ENCODE measurements at places on chromosomes 2 and 18.

- peak; percentile 36 for DNase-seq
These were observed 94.3 kb downstream of the RNF144A start for GRCh38 chr2:7011356-7012083.

DNA sequence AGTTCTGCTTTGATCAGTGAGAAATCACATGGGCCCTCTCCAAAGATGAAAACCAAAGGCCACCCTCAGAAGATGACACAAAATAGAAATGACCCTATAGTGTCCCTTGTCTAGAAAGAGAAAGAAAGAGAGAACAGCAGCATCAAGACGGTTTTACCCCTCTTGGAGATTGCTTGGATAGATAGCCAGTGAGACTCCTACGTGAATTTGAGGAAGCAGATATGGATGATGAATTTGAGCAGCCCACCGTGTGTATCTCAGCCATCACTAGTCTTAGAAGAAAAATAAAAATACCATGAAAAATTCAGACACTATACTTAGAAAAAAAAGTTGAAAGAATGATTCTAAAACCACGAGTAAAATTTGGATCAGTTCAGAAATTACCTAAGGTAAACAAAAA is 329.1 kb upstream of the CNTNAP5 start:
- no peak for DNase-seq

- no peak for DNase-seq
These were observed 127.4 kb downstream of the CCDC102B start for GRCh38 chr18:68925268-68925667.

- DNase-seq = no peak
These were observed 199.8 kb upstream of the HDAC4 start for GRCh38 chr2:239600650-239601049.

GRCh38 chr2:101533561-101534148 is 58.7 kb upstream of the RFX8 start:
- DNase-seq = no peak

GRCh38 chr2:70954886-70955285 is 19.2 kb downstream of the ATP6V1B1 start:
- DNase-seq = no peak

DNA sequence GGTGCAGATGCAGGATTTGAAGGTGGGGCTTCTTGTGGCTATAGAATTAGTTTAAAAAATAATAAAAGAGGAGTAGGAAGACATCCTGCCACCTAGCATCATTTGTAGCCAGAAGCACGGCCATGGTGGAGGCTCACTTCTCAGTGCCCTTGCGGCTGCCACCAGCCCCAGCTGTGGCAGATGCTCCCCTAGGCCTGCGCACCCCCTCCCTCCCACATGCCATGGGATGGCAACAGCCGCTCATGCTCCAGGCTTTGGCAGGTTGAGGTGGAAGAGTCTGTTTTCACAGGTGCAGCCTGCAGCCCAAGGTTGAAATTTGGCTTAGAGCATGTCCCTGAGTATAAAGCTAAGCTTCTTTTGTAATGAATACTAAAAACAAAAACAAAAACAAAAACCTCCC is 96.4 kb downstream of the GATA6 start:
- no peak for DNase-seq

DNA sequence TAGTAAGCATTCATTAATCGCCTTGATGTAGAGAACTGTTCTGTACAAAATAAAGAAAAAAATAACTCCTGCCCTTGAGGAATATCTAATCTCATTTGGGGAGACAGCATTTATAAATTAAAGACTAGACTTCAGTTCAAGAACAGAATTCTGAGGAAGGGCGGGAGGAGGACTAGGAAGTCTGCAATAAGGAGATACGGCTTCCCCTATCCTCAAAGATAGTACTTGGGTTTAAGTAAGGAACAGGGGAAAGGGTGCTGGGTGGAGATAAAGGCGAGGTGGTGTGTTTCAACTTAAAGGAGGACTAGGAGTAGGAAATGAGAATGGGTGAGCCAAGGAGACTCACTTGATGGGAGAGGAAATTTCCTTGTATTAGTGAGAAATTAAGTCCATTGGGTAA is 121.9 kb upstream of the MSTN start:
- no peak for DNase-seq

DNA sequence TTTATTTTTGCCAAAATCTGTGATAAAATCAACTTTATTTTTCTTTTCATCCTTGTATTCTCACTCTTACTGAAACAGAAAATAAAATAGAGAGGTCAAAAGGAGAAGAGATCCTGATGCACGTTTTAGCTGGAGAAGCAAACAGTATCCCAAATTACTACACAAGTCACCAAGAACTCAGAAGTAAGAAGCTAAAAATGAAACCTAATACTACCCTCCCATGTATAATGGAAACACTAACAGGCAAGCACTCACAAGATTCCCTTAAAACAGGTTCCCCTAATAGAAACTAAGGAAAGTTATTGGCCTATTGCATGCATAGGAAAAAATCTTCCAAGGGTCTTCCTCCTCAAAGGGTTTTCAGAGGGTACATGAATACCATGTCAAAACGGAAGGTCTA is 927.0 kb downstream of the ERBB4 start:
- DNase-seq = no peak

DNA sequence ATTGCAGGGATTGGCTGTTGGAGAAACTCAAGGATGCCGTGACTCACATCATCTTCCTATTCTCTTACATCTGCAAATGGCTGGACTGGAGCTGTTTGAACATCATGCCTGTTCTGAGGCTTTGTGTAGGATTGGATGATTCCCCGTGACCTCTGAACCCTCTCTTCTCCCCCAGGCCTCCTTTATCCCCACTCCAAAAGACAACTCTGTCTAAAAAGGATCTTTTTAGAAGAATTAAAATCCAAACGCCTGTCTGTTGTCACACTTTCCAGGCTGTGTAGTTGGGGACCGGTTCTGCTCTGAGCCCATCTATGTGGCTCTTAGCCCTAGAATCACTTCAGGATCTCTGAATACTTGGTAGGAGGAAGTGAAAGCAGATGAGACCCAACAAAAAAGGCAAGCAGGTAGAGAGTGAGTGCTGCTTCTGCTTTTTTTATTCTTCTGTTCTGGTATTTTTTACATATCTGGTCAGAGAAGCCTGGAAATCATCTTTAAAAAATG is 565 bp downstream of the SP140 start:
- no peak for DNase-seq

DNA sequence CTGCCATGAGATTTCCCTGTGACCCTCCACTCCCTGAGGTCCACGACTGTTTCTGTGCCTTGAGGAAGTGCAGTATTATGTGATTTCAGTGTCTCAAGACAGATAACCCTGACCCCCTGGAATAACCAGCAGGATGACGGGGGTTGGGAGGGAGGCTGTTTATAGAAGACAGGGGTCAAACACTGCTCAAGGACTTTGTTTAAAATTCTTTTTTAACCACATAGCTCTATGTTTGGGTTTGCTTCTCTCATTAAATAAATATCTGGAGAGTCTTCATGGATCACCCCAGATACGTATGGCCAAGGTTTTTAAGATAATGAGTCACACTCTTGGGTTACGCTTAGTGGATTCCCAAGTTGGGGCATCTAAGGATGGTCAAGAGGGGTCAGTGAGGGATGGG is 523.8 kb upstream of the TNP1 start:
- DNase-seq = no peak

DNA sequence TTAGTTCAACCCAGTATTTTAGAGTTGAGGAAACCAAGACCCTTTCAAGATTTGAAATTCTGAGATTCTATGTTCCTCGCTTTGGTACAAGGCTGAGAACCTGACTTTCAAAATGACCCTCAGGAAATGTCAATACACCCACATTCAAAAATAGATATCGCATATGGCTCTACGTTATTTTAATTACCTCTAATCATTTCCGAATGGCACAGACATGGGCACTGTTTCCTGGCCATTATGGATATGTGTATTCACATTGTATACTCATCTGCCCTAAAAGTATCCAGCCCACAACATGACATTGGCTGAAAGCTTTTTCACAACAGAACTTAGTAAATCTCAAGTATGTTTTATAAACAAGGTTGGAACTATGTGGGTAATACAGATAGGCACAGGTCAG is 6.7 kb downstream of the KLF7 start:
- DNase-seq = no peak

DNA sequence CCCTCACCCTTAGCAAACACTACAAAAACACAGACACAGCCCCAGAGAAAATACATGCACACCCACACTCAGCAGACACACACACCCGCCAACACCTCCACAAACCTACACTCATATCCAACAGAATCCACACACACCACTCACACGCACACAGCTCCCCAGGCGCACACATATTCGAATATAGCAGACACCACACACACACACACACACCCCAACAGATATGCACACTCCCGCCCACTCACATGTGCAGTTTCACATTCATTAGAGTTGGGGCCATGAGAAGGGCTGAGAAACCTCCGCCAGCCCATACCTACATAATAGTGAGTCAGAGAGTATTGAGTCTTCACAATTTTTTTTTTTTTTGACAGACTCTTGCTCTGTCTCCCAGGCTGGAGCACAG is 29.4 kb upstream of the NOTO start:
- DNase-seq = no peak

- no peak for DNase-seq
These were observed 38.7 kb downstream of the PTGR3 start for GRCh38 chr18:75170022-75170789.

DNA sequence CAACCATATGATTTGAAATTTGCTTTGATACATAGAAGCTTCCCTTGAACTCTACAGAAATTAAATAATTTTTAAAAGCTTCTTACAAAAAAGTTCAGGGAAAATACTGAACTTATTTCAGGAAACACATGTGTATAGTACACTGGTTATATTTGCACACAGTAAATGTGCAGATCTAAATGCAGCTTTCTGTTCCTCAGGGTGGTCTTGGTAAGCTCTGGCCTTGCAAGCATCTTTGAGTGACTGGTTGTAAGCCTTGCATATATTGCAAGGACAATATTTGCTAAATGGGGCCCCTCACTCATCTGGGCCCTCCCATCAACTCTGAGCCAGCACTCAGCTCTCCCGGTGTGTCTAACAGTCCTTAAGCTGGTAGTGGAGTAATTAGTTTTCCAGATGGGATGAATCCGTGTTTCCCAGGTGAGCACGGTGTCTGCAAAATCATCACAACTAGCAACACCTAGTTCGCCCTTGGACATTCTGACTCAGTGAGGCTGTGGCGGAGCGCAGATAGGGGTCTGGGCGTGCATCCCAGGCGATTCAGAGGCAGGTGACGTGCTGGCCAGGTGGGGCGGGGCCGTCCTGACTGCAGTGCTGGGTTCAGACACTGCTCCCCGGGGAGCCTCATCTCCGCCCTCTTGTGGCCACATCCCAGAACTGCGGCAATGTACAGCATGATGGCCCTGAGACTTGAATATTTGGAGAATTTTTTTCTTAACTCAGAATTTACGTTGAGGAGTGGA is 149.6 kb downstream of the MBP start:
- peak; percentile 89 for DNase-seq

DNA sequence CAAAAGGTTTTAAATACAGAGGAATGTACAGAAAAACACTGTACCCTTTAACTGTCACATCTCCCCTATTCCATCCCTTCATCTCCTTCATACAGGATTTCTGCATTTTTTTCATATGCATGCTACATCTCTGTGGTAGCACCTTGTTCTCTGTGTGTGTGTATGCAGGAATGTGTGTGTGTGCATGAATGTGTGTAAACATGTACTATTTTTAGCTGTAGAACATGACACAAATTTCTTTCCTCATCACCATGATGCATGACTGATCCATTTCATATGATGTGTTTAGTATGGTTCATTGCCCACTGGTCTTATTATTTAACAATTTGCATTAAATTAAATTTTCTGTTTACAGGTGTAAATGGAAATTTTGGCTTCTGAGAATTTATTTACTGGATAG is 21.5 kb upstream of the ZEB2 start:
- no peak for DNase-seq

DNA sequence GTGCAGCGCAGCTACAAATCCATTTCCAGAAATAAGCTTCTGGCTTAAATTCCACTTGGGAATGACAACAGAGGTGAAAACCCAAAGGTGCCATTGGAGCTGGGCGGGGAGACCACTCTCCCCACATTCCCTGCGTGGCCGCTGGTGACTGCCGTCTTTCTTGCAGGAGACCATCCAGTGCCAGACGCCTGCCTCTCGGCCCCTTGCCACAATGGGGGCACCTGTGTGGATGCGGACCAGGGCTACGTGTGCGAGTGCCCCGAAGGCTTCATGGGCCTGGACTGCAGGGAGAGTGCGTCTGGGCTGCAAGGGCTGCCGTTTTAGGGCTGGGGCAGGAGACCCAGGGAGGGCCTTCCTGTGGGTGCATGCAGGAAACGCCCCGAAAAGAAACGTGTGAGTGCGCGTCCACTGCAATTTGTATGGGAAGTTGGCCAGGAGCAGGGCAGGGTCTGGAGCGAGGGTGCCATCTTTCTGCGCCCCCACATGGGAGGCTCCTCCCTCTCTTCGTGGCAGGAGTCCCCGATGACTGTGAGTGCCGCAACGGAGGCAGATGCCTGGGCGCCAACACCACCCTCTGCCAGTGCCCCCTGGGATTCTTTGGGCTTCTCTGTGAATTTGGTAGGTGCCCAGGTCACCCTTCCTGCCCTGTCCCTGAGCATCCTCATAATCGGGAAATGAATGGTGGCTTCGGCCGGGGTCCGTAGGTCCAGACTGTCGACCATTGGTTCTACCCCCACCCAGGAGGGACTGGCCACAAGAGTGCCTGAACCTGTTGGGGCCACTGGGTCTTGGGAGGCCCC is 49.9 kb downstream of the SNED1 start:
- DNase-seq = peak; percentile 1

GRCh38 chr2:214079032-214079431 is 331.8 kb upstream of the VWC2L start:
- DNase-seq = no peak

DNA sequence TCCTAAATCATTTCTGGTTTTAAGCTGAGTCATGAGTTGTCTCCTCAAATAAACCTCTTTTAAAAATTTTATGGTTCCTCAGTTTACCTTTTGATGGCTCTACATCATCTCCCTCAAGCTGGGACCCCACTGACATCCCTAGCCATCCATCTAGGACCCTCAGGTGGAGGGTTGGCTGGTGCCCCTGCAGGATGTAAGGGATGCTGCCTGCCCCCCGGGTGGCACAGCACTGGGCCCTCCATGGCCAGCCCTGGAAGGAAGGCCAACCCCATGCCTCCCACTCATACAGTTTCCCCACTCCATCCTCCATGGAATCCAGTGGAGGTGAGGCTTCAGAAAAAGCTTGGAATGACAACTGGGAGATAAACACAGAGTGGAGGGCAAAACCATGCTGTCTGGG is 17.2 kb upstream of the GPC1 start:
- no peak for DNase-seq

DNA sequence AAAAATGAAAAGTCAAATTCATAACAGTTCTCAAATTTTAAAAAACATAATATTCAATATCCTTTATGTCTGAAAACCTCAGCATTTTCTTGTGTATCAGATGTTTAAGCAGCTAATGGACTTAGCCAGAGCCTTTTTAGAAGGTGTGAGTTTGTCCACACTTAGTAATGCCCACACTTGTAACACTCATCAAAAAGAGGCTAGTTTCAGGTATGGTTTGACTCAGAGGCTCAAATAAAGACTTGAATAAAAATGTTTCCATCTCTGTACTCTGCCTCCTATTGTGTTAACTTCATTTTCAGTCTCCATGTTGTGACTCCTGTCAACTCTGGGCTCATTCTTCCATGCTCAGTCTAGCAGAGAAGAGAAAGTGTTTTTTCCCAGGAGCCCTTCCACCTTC is 311.6 kb downstream of the IRS1 start:
- DNase-seq = no peak
